GM13976 (cell line): ENCODE measurements at places on chromosomes 3 and 15.

DNA sequence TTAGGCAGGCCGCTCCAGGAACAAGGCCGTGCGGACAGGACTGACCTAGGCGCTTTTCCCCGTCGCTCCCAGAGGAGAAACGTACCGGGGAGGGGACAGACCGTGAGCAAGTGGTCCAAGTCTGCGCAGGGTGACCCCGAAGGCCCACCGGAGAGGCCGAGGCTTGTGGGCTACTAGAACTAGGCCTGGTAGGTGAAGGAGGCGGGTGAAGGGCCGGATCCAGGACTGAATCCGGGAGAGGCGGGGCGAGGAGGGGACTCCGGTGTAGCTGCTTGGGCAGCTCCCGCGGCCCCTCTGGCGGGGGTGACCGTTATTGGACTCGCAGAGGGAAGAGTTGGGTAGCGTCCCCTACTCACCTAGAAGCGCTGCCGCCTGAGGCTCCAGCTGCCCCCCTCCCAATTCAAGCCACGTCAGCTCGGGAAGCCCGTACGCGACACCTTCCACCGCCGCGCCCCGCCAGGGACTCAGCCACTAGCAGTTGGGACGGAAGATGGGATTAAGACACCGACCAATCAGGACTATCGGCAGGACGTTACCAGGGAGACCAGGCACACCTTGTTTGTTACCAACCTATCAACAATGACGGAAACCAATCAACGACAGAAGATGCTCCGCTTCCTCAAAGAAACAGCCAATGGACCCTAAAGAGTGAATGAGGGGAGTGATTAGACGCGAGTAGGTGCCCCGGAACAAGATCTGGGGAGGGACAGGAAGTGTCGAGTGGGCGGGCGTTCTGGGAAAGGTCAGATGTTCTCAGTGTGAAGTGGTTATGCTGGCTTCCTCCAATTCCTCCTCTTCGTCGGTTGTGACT is at the start of gene GOLGB1:
TSS of gene GOLGB1 (minus strand) at position 466 of the 811 bp plus-strand sequence. CDS start 18,770 bp downstream, outside the sequence.
- peak; percentile 96 for DNase-seq

- no peak for DNase-seq
These were observed 265.3 kb downstream of the TBL1XR1 start for GRCh38 chr3:176931991-176932390.

- no peak for DNase-seq
These were observed 124.8 kb upstream of the TNIK start for GRCh38 chr3:171585039-171585438.

- no peak for DNase-seq
These were observed 19.0 kb upstream of the FANCD2 start for GRCh38 chr3:10007126-10007782.

DNA sequence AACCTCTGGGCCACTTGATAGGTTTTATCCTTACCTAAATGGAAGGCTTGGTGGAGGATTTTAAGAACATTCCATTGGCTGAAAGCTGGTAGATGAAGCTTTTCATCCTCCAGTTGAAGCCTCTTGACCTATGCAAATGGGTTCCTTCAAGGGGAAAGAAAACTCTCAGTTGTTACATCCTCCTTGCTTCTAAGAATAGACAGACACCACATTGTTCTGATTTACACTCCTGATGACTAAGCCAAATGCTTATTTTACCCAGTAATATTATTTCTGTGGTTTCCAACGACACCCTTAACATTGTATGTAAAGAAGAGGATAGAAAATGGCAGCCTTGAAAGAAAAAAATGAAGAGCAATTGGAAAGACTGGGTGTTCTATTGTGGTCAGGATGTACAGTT is 480.5 kb downstream of the OTOL1 start:
- no peak for DNase-seq

GRCh38 chr3:54307566-54308180 is 185.3 kb downstream of the CACNA2D3 start:
- no peak for DNase-seq

DNA sequence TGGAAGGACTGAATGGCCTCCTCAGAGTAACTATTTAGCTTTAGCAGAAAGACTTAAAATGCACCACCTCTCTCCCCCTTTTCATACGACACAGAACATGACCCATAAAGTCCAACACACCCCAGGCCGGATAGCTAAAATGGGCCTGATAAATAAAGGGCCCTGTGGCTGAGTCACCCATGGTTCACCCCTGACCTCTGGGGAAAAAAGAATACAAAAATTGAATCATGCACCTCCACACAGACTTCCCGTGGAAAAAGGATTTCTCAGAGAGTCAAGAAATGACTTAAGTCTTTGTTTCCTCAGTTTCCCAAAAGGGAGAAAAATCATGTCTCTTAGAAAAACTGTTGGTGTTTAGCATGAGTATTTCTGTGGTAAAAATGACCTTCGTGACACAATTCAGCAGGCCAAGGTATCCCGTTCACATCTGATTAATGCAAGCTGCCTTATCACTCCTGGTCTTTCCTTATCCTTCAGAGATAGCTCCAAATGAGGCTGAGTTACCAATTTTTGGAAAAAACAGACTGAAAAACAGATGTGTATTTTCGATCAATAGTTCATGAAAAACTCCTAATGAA is 34.0 kb upstream of the ARHGEF3 start:
- no peak for DNase-seq

DNA sequence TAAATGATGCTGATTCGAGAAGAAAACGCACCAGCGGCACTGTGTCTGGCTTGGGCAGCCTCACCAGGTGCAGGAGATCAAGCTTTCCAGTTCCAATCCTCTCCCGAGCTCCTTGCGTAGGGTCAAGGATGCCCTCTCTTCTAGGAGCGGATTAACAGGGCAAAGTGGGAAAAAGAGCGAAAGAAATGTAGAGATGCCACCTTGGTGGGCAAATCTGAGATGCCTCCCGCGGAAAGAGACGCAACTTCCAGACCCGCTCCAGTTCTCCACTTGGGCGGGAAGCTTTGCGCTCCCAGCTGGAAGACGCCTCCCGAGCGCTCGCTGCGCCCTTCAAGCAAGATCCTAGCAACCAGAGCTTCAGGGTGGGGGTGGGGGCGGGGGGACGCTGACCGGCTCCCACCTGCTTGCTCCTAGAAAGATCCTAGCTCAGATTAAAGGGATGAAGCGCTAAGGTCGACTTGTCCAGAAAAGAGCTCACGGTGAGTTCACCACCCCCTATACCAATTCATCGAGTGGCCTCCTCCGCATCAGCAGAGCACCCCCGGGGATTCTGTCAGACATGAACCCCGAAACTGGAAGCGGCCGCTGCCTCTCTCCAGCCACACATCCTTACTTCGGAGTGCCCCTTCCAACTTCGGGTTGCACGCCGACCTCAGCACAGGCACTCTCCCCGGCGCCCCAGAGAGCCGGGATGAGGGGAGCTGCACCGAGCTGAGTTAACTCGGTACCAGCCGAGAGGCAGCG is 769 bp downstream of the TAFA4 start:
- peak; percentile 20 for DNase-seq

DNA sequence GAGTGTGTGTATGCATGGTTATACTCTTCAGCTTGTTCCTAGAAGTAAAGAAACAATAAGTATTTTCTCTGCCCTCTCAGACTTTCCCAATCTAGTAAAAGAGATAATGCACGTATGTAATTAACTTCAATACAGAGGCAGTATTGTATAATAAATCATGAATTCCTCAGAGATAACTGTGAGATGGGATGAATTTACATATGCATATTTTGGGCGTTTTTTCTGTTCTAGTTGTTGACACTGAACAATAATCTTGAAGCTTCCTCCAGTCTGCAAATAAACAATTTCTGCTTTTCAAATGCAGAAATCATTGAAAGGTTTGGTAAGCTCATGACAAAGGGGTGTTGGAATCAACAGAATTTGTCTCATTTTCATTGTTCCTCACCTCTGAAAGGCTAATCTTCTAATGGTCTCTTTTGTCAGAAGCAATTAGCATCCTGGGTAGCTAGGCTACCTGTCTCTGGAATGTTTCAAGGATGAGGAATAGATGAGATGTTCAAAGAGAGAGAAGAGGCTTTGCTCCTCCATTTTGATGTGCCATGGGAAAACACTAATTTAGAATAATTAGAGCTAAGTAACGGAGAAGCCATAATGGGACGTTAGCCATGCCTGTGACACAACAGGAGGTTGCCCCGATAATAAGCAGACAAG is 43.3 kb upstream of the SIAH2 start:
- no peak for DNase-seq

DNA sequence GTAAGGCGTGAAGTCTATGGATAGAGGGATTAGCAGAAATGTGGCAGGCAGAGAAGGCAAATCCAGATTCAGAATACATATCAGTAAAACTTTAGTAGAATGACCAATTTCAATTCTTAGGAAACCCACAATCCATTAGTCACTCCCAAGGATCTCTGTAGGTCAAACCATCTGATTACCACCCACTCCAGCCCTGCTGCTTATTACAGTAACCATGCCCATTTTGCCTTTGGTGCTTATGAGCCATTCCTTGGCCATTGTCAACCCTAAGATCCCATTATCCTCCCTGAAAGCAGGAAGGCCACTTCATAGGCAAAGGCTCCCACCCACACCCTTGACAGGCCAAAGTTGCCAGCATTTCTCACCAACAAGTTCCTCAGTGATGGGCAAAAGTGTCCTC is 5.1 kb upstream of the KLHL40 start:
- no peak for DNase-seq

- DNase-seq: no peak
These were observed 952 bp upstream of the HDDC3 start for GRCh38 chr15:90933301-90933700.
